Stimulated activated naive CD4-positive, alpha-beta T cell treated with Interleukin-2 at 50 U/mL for 16 hours (primary cell): ENCODE measurements at places on chromosomes 11 and 22.

DNA sequence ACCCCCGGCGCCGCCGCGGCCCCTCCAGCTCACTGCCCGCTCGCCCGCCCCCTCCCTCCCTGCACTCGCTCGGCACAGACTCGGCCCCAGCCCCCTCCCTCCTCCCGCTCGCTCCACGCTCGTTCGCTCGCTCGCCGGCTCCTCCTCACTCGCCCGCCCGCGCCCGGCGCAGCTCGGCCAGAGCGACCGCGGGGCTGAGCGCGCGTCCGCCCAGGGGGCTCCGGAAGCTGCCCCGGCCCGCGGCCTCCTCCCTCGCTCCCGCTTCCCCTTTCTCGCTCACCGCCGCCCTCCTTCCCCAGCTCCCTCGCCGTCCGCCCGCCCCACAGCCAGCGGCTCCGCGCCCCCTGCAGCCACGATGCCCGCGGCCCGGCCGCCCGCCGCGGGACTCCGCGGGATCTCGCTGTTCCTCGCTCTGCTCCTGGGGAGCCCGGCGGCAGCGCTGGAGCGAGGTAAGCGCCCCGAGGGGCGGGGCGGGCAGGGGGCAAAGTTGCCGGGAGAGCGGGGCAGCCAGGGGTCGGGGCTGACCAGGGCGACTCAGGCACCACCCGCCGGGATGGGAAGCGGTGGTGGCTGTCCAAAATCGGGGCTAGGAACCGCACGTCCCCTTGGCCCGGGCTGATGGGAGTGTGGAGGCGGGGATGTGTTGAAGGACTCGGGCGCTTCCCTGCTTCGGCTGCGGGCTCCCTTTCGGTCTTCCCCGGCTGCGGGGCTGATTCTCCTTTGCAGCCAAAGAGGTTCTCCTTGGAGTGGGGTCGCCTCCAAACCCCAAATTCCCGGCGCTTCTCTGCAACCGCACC lies at the start of gene SEZ6L:
Gene SEZ6L, plus strand, starts transcription at position 148 of the 797 bp plus-strand sequence. Its CDS starts 208 bp downstream, at position 356.
- no peak for DNase-seq

DNA sequence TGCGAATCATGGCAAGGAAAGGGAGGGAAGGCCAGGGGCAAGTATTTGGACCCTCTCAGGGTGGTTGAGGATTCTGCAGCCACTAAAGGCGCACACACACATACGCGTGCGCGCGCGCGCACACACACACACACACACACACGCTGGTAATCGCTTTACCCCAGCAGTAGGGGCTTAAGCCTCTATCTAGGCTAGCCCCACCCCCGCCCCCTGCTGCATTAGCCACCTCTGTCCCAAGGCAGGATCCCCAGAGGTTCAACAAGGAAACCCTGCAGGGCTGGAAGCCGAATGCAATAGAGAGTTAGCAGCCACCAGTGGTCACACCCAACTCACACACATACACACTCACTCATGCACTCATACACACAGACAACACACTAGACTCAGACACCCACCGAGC lies 28.6 kb upstream of the ELFN2 start:
- no peak for DNase-seq

DNA sequence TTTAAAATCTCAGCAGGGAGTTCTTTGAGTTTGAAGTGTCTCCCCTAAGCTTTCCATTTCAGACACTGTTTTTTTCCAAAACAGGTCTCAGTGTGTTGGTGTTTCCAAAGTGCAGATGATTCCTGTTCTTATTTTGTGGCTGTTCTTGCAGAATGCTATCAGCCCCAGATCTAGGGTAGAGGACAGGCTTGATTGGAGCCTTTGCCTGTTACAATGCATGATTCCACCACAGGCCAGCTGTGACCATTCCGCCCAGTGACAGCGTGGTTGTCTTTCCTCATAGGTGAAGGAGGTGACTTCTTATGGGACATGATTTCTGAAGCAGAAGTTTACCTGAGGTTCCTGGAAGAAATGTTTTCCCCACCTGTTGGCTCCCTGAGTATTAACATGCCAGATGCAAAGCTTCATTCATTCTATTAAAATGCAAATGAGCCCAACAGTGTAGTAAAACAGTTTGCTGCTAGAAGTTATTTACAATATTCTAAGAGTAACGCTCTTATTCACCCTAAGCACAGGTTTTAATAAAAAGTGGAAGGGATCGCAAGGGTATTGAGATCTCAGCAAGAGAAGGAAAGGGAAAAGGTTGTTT lies 36.9 kb upstream of the BIRC3 start:
- no peak for DNase-seq

DNA sequence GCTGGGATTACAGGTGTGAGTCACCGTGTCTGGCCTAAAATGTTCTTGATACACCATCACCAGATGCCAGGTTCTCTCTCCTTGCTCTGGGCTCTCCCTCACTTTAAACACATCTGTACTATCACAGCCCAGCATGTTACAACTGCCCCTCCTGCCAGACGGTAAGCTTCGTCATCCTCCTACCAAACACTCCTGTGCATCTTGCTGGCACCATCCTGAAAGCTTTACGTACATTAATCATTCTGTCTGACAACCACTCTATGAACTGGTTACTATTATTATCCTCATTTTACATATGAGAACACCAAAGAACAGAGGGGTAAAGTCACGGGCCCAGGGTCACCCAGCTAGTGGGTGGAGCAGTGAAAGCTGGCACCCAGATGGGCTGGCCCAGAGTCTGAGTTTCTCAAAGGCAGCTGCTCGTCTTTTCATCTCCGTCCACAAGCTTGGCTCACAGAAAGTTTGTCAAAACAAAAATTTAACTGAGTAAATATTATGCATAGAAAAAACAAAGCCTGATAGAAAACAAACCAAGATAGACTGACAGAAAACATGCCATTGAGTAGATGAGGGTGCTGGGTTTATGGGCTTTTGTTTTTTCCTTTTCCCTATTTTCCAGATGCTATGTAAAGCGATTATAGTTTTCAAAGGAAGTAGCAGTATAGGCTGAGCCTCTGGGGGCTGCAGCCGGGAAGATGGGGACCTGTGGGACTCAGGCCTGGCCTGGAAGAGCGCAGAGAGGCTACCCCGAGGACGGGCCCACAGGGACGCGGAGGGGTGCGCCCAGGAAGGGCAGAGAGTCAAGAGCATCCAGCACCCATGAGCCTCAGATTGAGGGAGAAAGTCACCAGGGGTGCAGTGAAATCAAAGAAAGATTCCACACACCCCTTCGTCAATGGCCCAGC lies 9.5 kb downstream of the PLA2G6 start:
- no peak for DNase-seq

- DNase-seq, result no peak
Observed at GRCh38 chr11:77088236-77089003, 14.2 kb upstream of the OMP start.

GRCh38 chr11:85021058-85021457 lies 606.1 kb downstream of the DLG2 start:
- no peak for DNase-seq

DNA sequence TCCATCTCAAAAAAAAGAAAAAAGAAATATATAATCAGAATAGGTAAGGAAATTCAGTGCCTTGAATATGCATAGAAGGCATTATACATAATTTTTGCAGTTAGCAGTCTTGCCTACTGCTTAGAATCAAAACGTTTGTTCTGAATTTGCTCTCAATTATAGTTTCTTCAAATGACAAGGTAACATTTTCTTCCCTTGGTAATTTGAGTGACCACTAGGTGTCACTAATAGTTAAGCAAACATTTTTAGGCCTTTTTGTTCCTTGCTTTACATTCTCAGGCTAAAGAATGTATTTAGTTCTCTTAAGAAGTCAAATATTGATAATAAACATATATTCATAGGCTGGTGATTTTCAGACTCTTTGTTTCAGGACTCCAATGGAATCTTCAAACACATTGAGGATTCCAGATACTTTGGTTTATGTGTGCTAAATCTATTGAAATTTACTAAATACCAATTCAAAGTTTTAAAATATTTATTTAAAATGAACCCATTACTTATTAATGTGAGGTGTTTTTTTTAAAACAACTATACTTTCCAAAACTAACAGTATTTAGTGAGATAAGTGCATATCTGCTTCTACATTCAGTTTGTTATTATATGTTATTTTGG lies 55.0 kb upstream of the DEPDC7 start:
- DNase-seq, result no peak

GRCh38 chr11:19418221-19418620 lies 177.5 kb upstream of the E2F8 start:
- DNase-seq, result no peak

DNA sequence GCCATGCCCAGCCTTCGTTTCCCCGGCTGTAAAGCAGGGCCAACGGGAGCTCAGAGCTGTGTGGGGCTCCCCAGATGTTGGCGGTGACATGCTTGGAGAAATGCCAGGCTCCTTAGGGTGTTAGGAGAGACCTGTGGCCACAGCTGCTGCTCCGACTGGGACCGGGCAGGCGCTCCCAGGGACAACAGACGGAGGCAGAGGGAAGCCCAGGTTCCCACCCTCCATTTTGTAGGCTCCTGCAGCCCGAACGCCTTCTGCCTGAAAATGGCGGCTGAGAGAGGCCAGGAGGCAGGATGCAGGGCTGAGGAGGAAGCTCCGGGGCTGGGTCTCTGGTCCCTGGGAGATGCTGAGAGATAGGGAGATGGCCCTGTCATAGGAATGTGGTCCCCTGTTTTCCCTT lies 10.0 kb downstream of the CD6 start:
- DNase-seq, result no peak
